ENCODE measurements at places on chromosomes 2 and 18. TPM values are rescaled to one million over a fixed set of nuclear protein-coding genes. Genes with fewer than 3 reads are reported as not detected.

L3MBTL4 gene
- 6.8 TPM for total RNA-seq

COLEC12 gene
- 58.8 TPM for total RNA-seq

SAG gene
- not detected for total RNA-seq

COPS9 gene
- 408 TPM for total RNA-seq

GALNT14 gene
- total RNA-seq: 0.21 TPM

CACNB4 gene
- not detected for total RNA-seq

SEMA4C gene
- total RNA-seq: 23.0 TPM

ANO7 gene
- 1.7 TPM for total RNA-seq

SRD5A2 gene
- total RNA-seq: not detected

ICOS gene
- total RNA-seq: not detected

PTPRN gene
- total RNA-seq: 4.9 TPM

COL5A2 gene
- 1,030 TPM for total RNA-seq

AQP12A gene
- total RNA-seq: not detected

PRSS56 gene
- not detected for total RNA-seq

CHRND gene
- not detected for total RNA-seq

SLC9A4 gene
- total RNA-seq: not detected

DYTN gene
- total RNA-seq: not detected

EFR3B gene
- 0.39 TPM for total RNA-seq

IL1A gene
- 0.16 TPM for total RNA-seq

VSNL1 gene
- 1.00 TPM for total RNA-seq

CLEC4F gene
- total RNA-seq: not detected

SLC30A3 gene
- total RNA-seq: not detected

UGT1A10 gene
- not detected for total RNA-seq

ZC3H8 gene
- 54.2 TPM for total RNA-seq

SIGLEC15 gene
- 0.06 TPM for total RNA-seq

CYP27A1 gene
- total RNA-seq: 4.1 TPM

RUFY4 gene
- not detected for total RNA-seq

CPLX4 gene
- total RNA-seq: not detected

GALNT13 gene
- total RNA-seq: not detected

PHLPP1 gene
- 8.8 TPM for total RNA-seq
